ENCODE measurements at places on chromosomes 16 and 17. TPM values are rescaled to one million over a fixed set of nuclear protein-coding genes. Genes with fewer than 3 reads are reported as not detected.

Gene SAMD14
- 9.7 TPM for total RNA-seq

Gene CD300E
- not detected for total RNA-seq

Gene SOX15
- 0.26 TPM for total RNA-seq

Gene ABCA10
- total RNA-seq = 1.3 TPM

Gene RRN3
- 32.1 TPM for total RNA-seq

Gene PRSS27
- 0.69 TPM for total RNA-seq

Gene SPOP
- total RNA-seq = 114 TPM

Gene CCDC144A
- total RNA-seq = 8.8 TPM

Gene BIRC5
- total RNA-seq = 18.4 TPM

Gene PITPNM3
- 2.4 TPM for total RNA-seq

Gene LPO
- 0.07 TPM for total RNA-seq

Gene IST1
- total RNA-seq = 111 TPM

Gene GNAO1
- total RNA-seq = 0.17 TPM

Gene ERAL1
- 28.4 TPM for total RNA-seq

Gene KRTAP9-4
- not detected for total RNA-seq

Gene TBC1D3
- not detected for total RNA-seq

Gene PRPSAP2
- 27.1 TPM for total RNA-seq

Gene SRL
- 0.13 TPM for total RNA-seq

Gene TMC8
- total RNA-seq = 0.13 TPM

Gene EFNB3
- total RNA-seq = 0.39 TPM

Gene SEPTIN1
- total RNA-seq = 0.13 TPM

Gene NR1D1
- total RNA-seq = 6.2 TPM

Gene MEIOC
- total RNA-seq = 0.07 TPM

Gene IRF8
- not detected for total RNA-seq

Gene CDH5
- total RNA-seq = 3.6 TPM

Gene SPNS2
- total RNA-seq = 0.13 TPM

Gene CRYM
- total RNA-seq = 0.63 TPM
